Bone marrow (tissue), 2 donors: ENCODE measurements at places on chromosomes 5 and 9.

DNA sequence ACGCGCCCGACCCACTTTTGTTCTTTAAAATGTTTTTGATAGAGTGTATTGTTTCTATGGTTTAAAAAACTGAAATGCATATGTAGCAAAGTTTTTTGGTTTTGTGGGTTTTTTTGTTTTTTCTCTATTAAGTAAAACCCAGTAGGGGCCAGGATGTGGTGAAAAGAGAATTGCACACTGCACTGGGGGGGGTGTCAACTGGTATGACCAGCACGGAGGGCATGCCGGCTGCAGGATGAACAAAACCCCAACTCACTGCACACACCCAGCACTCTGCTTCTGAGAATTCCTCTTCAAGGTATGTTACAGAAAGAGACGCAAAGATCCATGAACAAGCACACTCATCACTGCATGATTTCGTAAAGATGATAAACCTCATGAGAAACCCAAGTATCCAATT lies 75.0 kb downstream of the STK10 start:
- DNase-seq = no peak

- DNase-seq = no peak
These were observed 512 bp downstream of the GRIN3A start for GRCh38 chr9:101737705-101738565.

- no peak for DNase-seq
These were observed 539 bp downstream of the POC5 start for GRCh38 chr5:75716715-75717081.

DNA sequence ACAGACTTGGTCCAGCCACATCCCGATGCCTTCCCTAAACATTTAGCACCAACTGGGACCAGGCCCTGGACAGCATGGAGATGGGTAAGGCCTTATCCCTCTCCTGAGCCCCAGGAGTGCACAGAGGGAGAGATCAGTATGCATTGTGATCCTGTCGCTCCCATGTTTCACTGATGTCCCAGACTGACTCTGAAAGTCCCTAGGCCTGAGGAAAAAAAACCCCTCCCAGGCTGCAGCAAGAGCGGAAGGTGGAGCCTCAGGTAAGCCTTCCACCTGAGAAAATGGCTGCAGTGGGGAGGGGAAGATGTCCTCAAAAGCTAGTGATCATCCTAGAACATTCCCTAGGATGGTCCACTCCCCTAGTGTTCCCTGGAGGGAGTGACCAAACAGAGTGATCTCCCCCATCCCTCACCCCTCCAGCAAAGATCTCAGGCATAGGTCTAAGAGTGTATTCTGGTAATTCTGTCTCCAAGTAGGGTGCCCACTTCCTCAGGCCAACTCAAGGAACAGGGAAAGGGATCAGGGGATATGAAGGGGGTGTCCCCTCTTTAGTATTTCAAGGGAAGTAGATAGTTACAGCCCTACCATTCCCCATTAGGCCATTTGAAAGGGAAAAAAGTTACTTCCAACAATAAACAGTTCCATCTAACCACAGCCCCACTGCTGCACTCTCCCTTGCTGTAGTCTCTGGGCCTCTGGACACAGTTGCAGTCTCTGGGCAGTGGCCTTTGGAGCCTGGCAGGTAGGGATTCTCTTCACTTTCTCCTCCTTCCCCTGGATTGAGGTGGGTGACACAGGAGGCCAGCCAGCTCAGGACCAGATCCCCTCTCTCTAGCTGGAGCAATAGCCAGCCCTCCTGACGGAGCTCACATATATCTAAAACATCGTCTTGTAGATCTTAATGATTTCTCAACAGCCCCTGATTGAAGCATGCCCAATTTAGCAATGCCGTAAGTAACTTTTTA lies 6.8 kb upstream of the CXXC5 start:
- no peak for DNase-seq

DNA sequence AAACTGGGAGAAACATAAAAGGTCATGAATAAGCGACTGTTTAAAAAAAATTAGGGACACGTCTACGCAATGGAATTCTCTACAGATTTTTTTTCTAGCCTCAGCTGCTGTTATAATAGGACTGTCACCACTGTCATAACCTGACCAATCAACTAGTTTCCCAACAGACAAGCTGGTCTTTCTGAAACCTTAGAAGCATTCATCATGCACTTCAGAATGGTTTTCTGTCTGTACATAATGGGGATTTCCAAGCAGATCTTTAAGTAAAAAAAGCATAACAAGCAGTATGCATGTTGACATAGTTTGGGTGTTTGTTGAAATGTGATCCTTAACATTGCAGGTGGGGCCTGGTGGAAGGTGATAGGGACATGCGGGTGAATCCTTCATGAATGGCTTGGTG lies 58.3 kb upstream of the SEMA6A start:
- DNase-seq = no peak

DNA sequence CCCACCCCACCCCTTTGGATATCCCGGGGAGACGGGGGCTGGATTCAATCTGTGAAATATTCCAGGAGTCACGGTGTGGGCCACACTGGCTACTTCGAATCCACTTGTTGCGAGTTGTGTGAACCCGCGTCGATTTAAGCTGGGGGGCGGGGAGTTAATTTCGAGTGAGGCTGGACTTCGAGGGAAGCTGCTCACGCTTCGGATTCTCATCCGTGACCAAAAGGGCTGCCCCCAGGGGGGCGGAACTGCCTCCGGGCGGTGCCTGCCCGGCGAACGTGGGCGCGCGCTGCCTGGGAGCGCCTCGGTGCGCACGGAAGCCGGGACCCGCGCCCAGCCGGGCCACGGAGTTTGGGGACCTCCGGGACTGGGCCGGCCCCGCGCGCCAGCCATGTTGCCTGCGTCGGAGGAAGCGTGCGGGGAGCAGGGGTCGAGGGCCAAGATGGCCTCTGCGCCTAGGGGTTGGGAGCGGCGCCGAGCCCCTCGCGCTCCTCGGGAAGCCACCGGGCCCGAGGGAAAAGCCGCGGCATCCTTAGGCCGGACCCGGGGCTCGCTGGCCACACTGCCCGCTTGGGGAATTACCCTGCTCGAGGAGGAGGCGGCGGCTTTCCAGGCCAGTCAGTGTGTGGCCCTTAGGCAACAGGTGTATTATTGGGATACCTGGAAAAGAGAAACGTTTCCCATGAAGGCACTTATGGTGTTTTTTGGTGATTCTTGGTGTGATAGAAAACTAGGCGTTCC lies 975 bp downstream of the OCLN start:
- peak; percentile 28 for DNase-seq

GRCh38 chr9:72983512-72984225 lies 30.8 kb upstream of the ALDH1A1 start:
- no peak for DNase-seq

GRCh38 chr5:157558681-157559080 lies 16.9 kb downstream of the ADAM19 start:
- DNase-seq = no peak

GRCh38 chr5:65047225-65047624 lies 278.5 kb downstream of the CWC27 start:
- DNase-seq = no peak

GRCh38 chr5:27868292-27868691 lies 829.9 kb upstream of the CDH9 start:
- no peak for DNase-seq

GRCh38 chr5:167877114-167877722 lies 414.2 kb upstream of the WWC1 start:
- no peak for DNase-seq

DNA sequence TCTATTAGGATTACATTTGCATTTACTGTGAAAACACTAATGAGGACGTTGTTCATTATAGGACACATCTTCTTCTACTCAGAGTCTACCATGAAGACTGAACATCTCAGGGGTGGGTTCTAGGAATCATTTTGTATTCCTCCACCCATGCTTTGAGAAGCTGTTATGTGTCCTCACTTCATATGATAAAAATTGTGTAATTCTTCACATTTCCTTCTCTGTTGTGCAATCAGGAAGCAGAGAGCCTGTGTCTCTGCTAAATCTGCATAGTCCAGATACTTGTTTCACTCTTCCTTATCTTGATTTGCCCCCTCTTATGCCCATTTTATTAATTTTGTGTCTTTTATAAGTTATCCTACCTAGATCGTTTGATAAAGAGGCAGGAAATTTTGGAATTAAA lies 97.8 kb upstream of the IQGAP2 start:
- DNase-seq = peak; percentile 49

- no peak for DNase-seq
These were observed 471.5 kb downstream of the HINT1 start for GRCh38 chr5:130693509-130693908.

DNA sequence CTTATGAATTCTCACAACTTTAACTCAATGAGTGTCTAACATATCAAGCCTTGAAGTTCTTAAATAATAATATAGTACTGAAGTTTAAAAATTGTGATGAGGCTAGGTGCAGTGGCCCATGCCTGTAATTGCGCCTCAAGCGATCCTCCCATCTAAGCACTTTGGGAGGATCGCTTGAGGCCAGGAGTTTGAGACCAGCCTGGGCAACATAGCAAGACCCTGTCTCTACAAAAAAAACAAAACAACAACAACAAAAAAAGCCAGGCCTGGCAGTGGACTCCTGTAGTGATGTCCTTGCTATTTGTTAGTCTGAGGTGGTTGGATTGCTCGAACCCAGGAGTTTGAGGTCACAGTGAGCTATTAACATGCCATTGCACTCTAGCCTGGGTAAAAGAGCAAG lies 98.4 kb downstream of the ADGRV1 start:
- DNase-seq = no peak

GRCh38 chr5:143758015-143758414 lies 53.9 kb upstream of the HMHB1 start:
- no peak for DNase-seq

GRCh38 chr9:75149841-75150241 lies 61.5 kb downstream of the OSTF1 start:
- DNase-seq = no peak

GRCh38 chr9:13279284-13280141 lies at the start of gene MPDZ:
Gene MPDZ (minus strand): TSS chr9:13279692. CDS start chr9:13250315, 29,377 bp downstream.
- DNase-seq = no peak

DNA sequence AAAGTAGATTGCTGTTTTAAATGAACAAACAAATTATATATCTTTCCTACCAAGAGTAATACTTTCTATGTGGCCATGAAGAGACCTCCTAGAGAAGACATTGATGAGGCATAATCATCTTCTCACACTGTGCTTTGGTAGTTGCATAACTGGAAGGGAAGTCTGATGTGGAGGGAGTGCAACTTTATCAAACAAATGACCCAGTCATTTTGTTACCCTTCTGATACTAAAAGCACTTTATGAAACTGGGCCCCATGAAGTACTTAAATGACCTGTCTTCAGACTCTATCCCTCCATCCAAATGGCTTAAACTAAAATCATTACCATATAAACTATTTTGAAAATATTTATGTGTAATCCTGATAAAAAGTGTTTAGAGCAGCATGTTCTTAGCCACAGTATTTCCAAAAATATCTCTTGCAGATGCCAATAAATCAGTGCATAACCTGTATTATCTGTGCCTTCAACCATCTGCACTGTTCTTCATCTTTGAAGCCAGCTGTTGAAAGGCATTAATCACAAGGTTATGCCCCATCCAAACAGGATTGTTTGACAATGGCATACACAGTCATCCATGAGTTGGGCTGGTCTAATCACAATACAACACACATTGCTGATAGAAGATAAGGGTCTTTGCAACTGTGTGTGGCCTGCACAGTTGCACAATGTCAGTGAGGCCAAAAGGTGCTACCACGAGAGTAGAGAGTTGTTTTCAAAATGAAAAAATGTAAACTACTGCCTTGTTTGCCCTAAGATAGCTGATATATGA lies 31.9 kb upstream of the MIER3 start:
- DNase-seq = no peak

DNA sequence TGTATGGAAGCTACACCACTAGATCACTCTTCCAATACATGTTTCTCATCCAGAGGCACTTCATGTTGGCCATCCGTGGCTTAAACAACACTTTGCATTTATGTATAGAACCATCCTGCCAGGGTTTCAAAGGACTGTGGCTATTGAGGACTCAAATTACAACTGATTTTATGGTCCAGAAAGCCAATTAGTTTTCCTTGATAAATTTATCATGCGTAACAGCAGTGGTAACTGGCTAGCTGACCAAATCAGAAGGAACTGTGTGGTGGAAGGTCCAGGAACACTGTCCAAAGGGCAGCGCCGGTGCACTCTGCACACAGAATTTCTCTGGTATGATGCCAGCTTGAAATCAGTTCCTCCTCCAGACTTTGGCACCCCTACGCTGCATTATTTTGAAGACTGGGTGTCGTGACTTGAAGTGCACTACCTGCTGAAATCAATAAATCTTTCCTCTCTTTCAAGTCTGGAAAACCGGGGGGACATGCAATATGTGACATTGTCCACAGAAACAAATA lies 69.3 kb upstream of the TMEM252 start:
- DNase-seq = no peak

- DNase-seq = no peak
These were observed 28.0 kb downstream of the TNIP1 start for GRCh38 chr5:151052836-151053235.

GRCh38 chr9:131645078-131645776 lies 94.6 kb downstream of the RAPGEF1 start:
- no peak for DNase-seq

GRCh38 chr5:172931001-172931536 lies 28.2 kb upstream of the RPL26L1 start:
- no peak for DNase-seq

DNA sequence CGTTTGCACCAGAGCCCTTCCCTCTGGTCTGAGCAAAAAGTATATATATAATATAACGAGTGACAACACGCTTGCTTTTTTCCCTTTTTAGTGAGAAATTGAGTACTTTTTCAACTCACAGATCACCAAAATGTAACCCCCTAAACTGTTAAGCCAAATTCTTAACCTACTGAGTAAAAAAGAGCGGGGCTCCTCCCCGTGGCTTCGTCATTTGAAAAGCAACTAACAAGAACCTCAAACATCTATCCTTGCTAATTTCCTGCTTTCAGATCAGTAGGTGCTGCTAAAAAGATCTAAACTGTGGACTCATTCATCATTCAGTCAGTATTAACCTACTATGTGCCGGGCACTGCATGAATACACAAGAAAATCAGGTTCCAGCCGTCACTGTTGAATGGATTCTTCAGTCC lies 1.0 kb upstream of the PTBP3 start:
- no peak for DNase-seq

DNA sequence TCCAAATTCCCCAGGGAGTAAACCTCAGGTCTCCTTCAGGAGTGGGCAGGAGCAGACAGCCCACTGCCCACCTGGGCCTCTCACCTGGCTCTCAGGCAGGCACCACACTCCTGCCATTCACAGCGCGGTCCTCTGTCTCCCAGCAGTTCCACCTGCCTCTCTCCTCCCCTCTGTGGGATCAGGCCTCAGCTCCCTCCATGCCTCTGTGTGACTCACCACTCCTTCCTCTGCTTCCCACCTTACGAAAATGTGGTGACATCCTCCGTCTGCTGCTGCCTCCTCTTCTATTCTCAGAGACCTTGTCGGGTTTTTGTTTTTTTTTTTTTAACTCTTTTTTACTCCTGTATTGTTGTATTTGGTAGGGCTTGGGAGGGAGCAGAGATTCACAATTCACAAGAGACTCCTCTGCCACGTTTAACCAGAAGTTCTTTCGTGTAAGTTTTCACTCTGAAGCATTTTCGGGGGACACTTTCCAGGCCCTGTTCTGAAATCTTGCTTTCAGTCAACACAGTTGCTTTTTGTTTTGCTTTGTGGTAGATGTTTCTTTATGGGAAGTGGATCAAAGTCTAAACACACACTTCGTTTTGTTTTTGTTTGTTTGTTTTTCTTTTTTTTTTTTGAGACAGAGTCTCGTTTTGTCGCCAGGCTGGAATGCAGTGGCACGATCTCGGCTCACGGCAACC lies 21.1 kb upstream of the CDKN2AIPNL start:
- peak; percentile 42 for DNase-seq
